ENCODE measurements at places on chromosomes 1 and 21.

DNA sequence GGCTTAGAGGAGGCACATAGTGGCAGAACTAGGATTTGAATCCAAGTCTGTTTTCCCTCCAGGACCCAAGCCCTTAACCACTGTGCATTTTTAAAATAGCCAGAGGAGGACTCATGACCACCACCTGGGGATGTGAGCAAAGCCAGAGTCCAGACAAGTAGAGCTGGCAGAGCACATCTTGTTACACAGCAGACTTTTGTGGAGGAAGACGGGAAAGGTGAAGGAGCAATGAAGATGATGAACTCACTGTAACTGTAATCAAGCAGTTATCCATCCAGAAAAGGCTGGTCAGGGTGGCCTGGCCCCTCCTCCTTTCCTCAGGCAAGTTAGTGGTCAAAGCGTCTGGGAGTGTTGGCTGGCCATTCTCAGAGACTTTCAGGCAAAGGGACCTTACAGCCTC lies 50.9 kb downstream of the SLC44A3 start:
- no peak for DNase-seq

- no peak for DNase-seq
Measured at GRCh38 chr1:83102630-83103071, 896.3 kb downstream of the TTLL7 start.

DNA sequence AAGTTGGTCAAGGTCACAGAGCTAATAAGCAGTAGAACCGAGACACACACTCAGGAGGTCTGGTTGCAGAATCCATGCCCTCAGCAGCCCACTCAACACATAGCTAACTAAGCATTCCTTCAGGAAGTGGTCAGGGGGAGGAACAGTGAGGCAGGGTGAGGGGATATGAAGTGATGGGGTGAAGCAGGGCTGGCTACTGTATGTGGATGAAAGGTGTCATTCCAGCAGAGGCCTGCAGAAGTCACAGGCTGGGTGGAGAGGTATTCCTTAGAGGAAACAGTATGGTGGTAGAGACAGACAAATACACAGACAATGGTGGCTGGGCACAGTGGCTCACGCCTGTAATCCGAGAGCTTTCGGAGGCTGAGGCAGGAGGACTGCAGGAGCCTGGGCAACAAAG lies 14.1 kb downstream of the TMCO4 start:
- DNase-seq: no peak

DNA sequence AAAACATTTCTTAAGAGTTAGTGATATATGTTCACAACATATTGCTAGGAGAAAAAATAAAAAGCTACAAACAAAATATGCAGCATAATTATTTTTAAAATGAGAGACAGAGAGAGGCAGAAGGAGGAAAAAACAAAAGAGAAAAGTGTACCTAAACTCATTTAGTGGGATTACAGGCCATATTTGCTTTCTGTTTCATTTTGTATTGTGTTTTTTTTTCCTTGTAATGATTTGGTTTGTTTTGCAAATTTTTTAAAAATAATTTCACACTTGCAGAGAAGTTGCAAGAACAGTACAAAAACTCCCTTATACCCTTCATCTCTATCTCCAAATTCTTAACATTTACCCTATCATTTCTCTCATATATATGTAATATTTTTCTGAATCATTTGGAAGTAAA lies 65.0 kb downstream of the LBR start:
- DNase-seq: no peak

GRCh38 chr1:156248323-156248683 lies 447 bp upstream of the PAQR6 start:
- no peak for DNase-seq

GRCh38 chr1:175539986-175540385 lies 203.4 kb downstream of the TNR start:
- DNase-seq: no peak

DNA sequence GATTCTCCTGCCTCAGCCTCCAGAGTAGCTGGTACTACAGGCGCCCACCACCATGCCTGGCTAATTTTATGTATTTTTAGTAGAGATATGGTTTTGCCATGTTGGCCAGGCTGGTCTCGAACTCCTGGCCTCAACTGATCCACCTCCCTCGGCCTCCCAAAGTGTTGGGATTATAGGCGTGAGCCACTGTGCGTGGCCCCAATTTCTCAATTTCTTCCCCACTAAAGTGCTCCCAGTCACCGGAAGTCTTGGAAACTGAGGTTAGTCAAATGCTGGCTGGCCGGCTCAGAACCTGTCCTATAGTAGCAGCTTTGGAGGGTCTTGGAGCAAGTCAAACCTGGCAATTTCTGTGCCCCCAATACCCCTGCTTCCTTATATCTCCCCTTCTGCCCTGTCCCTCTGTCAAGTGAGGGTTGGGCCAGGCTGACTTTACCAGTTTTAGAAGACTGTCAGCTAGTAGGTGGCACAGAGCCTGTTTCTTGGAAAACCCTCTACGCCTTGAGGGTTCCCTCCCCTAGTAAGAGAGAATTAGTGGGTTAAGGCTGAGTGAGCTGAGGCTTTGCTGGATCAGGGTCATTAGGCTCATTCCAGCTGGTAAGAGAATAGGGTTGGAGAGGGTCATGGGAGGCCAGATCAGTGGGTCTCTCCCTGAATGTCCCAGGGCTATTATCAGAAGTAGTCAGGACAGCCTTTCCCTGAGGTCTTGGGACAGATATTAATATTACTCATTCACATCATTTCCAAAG lies 8.3 kb upstream of the EPB41 start:
- no peak for DNase-seq

- no peak for DNase-seq
Measured at GRCh38 chr1:97744977-97745376, 175.9 kb downstream of the DPYD start.

GRCh38 chr1:22225858-22226589 lies 83.1 kb upstream of the WNT4 start:
- no peak for DNase-seq

DNA sequence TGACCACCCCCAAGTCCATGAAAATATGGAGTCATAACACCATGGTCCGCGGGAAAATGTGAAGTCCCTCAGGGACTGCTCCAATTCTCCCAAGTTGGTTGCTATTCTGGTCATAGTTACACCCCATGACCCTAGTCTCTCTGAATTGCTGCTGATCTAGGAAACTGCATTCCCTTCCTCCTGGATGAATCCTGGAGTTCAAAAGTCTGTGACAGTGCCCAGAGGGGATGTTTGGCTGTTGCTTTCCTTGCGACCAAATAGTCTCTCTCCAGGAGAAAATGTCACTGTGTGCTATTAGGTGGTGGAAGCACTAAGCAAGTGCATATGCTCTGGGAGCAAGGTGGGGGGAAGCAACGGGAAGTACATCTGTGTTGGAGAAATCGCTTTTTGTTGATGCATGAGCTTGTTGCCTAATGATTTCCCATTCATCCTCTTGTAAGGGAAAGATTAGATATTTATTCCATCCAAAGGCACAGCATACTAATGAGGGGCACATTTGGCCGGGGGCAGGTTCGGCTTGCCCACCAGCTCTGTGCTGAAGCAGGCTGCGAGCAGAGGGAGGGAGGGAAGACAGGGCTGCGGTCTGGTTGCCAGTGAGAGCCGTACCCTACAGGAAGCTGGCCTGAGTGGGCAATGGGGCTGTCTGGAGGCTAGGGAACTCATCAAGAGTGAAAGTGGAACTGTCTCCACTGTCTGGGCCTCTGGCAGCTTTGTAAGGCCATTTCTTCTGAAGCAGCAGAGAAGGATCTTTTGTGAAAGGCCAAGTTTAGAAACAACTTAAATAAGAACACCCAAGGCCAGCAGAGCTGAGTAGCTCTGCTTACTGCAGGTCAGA lies 27.2 kb downstream of the SYT6 start:
- no peak for DNase-seq

DNA sequence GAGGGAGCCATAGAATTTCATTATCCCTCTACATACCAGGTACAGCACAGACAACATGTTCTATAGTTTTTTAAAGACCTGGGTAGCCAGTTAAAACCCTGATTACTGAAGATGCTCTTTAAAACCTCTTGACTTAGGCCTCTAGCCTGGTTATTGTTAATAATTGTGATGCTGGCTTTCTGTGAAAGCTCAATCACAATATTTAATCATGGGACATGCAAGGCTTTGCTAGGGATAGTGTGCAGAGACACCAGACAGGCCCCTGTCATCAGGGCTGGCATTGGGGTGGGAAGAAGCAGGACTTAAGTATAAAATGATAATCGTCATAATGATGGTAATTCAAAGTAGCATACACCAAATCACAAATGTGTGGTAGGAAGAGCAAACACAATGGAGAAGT lies 274.4 kb downstream of the PTBP2 start:
- DNase-seq: no peak

GRCh38 chr21:26491663-26492062 lies 81.4 kb downstream of the CYYR1 start:
- no peak for DNase-seq

DNA sequence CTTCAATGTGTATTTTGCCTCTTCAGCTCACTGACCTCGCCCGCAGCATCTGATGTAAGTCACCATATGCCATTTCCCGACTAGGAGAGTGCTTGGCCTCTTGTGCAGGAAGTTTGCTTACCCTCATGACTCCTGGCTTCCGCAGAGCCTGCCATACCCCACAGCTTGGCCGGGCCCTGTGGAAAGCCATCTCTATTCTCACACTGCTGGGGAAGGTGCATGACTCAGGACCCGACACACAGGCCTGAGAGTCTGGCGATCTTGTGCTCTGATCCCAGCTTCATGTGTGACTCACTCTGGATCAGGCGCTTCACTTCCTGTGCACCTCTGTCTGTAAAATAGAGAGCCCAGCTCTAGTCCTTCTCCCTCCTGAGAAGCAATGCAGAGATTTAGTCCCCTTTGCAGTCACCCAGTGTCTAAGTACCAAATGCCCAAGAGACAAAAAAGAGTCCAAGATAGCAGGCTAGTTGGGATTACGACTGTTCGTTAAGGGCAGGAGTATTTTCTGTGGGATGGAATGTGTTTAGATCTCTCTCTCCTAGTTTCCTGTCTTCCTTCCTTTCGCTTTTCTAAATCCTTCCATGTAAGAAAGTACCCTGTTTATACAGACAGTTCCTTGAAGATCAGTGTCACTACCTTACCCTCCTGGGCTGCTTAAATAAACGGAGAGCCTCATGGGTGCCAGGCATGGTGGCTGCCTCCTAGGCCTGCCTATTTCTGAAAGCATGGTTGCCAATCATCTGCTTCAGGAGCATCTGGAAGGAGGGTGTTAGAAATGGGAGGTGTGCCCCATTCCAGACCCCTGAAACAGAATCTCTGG lies 62.8 kb upstream of the KIF26B start:
- no peak for DNase-seq

DNA sequence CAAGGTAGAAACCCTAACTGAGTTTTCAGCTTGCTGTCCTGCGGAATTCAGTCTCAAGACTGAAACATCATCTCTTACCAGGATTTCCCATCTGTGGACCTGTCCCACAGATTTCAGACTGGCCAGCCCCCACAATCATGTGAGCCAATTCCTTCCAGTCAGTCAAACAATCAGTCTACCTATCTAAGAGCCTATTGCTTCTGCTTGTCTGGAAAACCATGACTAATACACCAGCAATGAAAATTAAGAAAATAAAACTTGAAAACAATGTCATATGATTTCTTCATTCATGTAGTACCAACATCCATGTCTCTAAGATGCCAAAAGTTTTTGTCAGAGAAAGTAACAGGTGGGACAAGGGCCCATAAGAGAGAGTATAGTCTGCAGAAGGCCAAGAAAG lies 57.6 kb upstream of the CRB1 start:
- DNase-seq: no peak

- no peak for DNase-seq
Measured at GRCh38 chr1:208778417-208778816, 534.2 kb upstream of the PLXNA2 start.

- DNase-seq: no peak
Measured at GRCh38 chr1:65512967-65513780, 92.7 kb downstream of the LEPR start.

DNA sequence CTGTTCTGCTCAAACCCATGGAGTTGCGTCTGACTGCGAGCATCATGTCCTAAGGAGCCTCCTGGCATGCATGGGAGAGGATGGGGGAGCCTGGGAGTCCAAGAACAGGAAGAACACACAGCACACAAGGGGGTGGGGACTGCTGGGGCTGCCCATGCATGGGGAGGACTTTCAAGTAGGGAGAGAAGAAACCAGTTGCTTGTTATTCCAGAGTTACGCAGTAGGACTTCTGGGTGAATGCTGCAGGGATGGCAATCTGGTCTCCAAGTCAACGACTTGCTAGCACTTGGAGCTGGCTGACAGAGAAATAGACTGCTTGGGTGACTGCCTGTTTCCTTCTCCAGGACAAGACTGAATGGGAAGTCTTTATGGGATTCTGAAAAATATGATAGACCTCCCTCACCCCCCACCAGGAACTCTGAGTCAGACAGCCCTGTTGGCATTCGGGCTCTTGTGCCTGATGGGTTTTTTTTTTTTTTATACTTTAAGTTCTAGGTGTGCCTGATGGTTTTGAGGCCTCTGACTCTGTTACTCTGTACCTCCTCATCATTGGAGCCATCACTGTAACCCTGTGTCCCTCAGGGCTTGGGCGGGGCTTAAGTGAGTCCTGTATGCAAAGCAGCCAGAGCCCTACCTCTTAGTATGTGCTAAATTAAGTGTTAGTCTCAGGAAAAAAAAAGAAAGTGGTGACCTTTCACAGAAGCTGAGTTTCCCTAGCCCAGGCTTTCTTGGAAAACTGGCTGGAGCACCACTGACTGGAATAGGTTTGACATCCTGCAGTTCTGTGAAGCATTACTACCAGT lies 30.3 kb downstream of the MAP3K21 start:
- DNase-seq: no peak

DNA sequence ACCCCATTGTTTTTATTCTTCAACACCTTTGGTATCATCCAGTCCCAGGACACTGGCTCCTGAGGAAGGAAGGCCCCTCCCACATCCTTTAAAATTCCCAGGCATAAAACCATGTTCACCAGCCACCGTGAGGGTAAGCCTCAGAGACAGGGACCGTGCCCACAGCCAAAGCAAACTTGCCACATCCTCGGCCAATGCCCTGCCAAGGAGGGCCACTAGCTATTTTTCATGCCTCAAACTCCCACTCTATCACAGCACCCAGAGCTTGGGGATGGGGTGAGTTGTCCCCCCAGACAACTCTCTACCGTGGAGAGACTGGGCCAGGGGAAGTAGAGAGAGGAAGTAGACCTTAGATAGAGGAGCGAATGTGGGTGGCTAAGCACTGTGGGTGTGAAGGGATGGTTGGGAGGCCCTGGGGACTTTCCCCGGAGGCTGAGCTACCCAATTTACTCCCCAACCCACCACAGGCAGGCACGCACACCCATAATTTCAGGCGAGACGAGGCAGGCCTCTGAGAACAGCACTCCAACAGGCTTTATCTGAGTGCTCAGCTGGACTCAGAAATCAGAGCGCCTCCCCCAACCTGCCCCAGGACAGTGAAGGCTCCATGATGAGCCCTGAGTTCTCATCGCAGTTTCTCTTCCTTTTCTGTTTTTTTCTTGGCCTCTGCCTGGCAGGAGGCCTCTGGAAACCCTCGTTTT lies 15.9 kb upstream of the BTG2 start:
- DNase-seq: peak; percentile 93

DNA sequence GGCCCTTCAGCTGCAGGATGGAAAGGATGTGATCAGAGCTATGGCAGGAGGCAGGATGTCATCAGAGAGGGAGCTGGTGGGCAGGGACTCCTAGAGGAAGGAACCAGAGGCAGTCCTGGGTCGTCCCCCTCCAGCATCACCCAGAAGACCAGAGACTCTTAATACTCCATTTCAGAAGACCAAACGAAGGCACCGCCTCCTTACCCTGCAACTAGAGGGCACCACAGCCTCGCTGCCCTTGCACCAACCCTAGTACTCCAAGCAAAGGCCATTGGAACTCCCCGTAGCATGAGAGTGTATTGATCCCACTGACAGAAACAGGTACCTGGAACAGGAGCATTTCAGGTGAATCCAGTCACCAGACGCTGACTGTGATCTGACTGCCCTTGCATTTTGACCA lies 598.1 kb downstream of the NPHP4 start:
- DNase-seq: no peak

- peak; percentile 41 for DNase-seq
Measured at GRCh38 chr1:23810818-23811540, 10.4 kb upstream of the GALE start.
